ENCODE measurements at places on chromosomes 6 and 20.

DNA sequence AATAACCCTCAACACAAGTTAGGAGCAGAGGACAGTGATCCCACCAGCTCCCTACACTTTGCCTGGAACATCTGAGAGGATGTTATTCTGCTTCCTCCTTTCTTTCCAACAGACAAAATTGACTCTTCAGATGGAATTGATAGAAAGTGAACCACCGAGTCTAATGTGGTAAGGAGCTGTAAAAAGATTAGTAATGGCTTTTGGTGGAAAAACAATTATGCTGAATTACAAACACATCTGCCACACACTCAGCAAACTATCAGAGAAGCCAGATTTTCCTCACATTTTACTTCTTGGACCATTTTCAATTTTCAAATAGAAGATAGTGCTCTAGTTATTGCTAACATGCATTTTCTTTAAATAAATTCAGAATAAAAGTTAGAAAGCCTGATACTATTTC, 171.8 kb upstream of the COL21A1 start:
- DNase-seq, result no peak

DNA sequence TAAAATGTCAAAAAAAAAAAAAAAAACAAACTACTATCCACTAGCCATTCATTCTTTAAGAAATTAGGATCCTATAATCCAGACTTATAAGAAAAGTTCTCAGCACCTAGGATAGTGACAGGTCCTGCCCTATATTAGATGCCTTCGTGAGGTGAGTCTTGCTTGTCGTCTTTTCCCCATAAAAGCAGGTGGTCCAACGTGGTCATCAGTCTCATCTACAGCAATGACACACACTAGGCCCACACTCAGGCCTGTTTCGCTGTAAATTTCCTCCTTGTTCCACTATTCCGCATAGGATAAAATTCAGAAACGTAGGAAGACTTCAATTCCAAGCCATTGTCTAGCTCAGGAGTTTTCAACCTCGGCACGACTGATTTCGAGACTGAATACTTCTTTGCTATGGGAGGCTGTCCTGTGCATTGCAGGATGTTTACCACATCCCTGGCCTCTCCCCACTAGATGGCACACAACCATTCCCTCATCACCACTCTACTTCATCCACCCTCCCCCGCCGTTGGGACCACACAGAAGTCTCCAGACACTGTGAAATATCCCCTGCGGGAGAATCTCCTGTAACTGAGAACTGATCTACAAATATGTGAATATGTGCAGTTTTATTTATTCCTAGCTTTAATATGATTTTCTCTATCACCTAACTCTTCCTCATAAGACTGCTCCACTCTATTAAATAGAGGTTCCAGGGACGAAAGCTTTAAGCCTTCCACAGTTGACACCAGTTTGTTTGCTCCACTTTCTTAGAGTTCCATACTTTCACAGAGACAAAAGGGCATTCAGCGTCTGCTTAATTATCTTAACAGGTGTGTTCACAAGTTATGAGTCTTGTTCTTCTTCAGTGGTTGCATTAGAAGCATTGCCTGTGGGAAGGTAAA, 346.3 kb downstream of the BMP2 start:
- DNase-seq, result no peak

DNA sequence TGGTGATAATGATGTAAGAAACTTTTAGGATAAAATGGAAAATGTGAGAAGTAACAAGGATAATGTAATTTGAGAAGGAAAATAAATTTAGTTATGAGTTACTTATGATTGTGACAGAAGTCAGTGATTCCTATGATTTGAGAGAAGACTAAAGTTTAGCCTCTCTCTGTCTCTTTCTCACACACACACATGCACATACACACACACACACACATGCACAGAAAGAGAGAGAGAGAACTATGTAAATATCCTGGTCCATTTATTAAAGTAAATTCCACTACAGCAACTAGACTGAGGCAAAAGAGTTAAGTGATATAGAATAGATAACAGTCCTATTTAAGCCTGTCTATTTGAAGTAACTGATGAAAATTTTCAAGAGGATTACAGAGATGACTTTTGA, 375.2 kb downstream of the CD109 start:
- DNase-seq, result no peak

GRCh38 chr6:137241481-137242038, 22.4 kb upstream of the IFNGR1 start:
- DNase-seq, result no peak

GRCh38 chr6:33591424-33592032, 11.5 kb upstream of the BAK1 start:
- DNase-seq, result no peak

- no peak for DNase-seq
Measured at GRCh38 chr6:12666886-12667285, 49.7 kb upstream of the PHACTR1 start.

GRCh38 chr6:131685266-131685780, 15.9 kb downstream of the OR2A4 start:
- DNase-seq, result no peak

GRCh38 chr6:11925805-11926204, 86.3 kb upstream of the HIVEP1 start:
- no peak for DNase-seq

GRCh38 chr6:13614126-13614925, 809 bp upstream of the NOL7 start:
- no peak for DNase-seq

DNA sequence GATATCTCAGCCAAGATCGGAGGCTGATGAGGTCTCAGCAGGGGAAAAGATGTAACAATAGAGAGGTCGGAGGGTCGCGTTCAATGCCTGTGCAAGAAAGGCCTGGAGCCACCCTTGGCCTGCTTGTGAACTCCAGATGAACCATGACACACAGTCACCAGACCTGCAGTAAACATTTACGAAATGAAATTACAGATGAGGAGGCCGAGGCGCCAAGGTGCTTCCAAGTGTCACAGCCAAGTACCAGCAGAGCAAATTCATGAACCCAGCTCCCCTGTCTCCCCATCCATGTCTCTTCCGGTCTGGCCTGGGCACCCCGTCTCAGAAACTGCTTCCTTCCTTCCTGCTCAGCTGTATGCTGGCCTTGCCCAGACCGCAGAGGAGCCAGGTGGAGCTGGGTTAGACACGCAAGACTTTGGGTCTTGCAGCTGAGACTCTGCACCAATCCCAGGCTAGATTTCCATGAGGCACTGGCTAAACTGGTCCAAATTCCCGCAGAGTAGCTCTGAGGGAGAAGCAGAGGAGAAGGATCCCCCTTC, 48.1 kb downstream of the CHMP4B start:
- no peak for DNase-seq
